ENCODE measurements at places on chromosomes 11 and 22. TPM values are rescaled to one million over a fixed set of nuclear protein-coding genes. Genes with fewer than 3 reads are reported as not detected.

DNA sequence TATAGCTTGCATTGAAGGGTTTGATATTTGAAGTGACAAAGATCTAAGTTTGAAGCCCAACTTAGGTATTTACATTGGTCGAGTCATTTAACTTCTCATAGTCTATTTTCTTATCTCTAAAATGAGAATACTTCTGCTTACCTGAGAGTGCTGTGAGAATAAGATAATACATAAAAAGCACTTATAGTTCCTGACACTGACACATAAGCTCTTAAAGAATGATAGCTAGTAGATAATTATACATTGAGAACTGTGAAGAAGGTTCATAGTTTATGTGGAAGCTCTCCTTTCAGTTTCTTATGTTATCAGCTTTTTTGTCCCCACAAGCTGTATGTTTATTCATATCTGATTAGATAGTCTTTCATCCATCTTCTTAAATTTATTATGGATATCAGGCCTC is 4.8 kb downstream of the PPME1 start:
- H3K4me1 ChIP-seq: peaks cover 14% of the 10 kb centered on the region
- H3K27ac ChIP-seq: no peak overlapping the region
- no peaks in the 10 kb centered on the region for H3K27me3 ChIP-seq
- no peak overlapping the region for H3K4me3 ChIP-seq
- no peak for DNase-seq
- no peaks in the 10 kb centered on the region for H3K36me3 ChIP-seq

- DNase-seq: no peak
- no peaks in the 10 kb centered on the region for H3K27me3 ChIP-seq
- no peak overlapping the region for H3K27ac ChIP-seq
- no peak overlapping the region for H3K4me3 ChIP-seq
These were observed 36.1 kb downstream of the NEU3 start for GRCh38 chr11:75024764-75025211.

DNA sequence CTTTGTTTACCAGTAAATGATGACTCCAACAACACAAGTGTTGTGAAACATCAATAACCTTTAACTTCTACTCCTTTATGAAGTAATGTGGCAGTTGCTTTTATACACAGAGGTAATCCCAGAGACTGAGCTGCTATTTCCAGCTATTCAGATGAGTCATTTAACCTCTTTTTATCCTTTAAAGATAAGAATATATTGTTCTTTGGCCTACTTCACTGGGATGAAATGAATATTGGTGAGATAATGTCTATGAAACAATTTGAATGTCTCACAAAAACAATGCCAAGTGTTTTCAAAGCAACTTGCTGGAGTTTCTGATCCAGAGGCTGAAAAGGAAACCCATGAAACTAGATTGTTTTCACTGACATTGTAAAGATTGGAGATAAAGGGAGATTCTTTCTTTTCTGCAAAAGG is 564.4 kb upstream of the LUZP2 start:
- no peak overlapping the region for H3K4me3 ChIP-seq
- H3K36me3 ChIP-seq: no peaks in the 10 kb centered on the region
- no peak overlapping the region for H3K27ac ChIP-seq
- no peaks in the 10 kb centered on the region for H3K27me3 ChIP-seq
- DNase-seq: no peak
- no peaks in the 10 kb centered on the region for H3K4me1 ChIP-seq

GRCh38 chr22:18023509-18024275 is 669 bp downstream of the MICAL3 start:
- H3K27ac ChIP-seq: peak overlapping the region; percentile 69
- peaks cover 28% of the 10 kb centered on the region for H3K4me1 ChIP-seq
- no peaks in the 10 kb centered on the region for H3K27me3 ChIP-seq
- H3K4me3 ChIP-seq: peak overlapping the region; percentile 70
- peak; percentile 69 for DNase-seq

DNA sequence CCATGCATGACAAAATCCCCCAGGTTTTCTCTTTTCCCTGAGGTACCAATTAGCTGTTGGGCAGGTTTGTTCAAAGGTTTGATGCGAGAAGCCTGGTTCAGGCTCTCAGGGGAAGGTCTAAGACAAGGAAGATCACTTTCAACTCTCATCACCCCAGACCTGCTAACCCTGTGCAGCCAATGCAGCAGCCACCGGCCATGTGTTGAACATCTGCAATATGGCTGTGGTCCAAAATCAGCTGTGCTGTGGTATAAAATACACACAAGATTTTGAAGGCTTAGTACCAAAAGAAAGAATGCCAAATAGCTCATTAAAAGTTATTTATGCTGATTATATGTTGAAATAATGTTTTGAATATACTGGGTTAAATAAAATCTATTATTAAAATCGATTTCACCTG is 58.5 kb downstream of the SMCO4 start:
- H3K27me3 ChIP-seq: no peaks in the 10 kb centered on the region
- H3K4me1 ChIP-seq: peaks cover 8% of the 10 kb centered on the region
- no peaks in the 10 kb centered on the region for H3K36me3 ChIP-seq
- no peak overlapping the region for H3K4me3 ChIP-seq

DNA sequence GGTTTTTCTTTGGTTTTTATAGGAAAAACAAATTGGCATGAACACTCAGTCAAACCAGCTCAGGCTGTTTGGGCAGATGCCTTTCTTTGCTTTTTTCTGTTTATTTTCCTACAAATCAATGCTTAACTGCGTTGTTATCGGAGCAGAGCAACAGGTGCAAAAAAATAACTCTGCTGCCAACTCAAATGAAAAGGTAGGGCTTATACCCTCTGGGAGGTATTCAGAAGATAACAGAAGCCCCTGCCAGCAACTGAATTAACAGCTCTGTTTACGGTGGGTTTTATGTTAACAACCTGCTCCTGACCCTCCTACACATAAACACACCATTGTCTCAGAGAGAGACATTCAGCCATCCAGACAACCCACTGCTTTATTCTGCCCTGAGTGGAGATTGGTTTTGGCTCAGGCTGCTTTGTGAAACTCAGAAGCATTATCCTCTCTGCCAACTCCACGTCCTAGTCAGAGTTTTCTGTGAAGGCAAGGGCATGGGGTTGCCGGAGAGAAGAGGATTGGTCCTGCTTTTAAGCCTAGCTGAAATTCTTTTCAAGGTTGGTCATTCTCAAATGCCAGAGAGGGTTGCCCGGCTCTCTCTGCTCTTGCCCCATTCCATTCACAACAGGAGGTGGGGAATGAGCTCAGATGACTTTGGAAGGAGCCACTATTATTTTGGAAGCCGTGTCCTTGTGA is 11.4 kb downstream of the EHF start:
- H3K4me1 ChIP-seq: peaks cover 38% of the 10 kb centered on the region
- H3K36me3 ChIP-seq: no peaks in the 10 kb centered on the region
- peak overlapping the region; percentile 28 for H3K4me3 ChIP-seq
- H3K27me3 ChIP-seq: no peaks in the 10 kb centered on the region
- H3K27ac ChIP-seq: peak overlapping the region; percentile 86

DNA sequence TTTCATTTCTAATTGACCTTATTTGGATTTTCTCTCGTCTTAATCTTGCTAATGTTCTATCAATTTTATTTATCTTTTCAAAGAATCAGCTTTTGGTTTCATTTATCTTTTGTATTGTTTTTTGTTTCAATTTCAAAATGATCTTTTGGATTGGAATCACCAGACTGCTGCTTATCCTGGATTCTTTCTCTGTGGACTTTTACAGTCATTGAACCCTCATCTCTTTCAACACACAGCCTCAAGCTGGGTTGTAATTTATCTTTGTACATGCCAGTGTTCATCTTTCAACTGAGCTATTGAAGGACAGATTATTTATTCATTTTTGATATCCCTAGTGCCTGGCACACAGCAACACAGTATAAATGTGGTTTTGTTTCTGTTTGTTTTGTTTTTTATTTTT is 195.9 kb downstream of the ARHGAP42 start:
- no peaks in the 10 kb centered on the region for H3K27me3 ChIP-seq
- H3K27ac ChIP-seq: no peak overlapping the region
- H3K4me1 ChIP-seq: no peaks in the 10 kb centered on the region
- no peak overlapping the region for H3K4me3 ChIP-seq
- DNase-seq: no peak
- no peaks in the 10 kb centered on the region for H3K36me3 ChIP-seq

DNA sequence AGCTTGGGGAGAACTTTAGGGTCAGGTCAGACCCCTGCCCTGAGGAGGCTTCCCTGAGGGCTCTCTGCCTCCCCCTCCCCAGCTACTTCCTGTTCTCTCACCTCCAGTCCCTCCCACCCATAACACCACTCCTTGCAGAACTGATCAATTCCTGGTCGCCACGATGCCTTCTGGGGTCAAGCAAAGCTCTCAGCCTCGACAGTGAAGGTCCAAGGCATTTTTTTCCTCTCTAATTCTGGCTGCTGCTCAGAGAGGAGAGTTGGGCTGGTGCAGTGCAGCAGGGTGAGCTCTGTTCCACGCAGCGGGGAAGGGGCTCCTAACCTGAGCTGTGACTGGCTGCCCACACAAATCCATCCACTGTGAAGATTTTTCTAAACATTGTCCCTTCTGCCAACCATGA is 628.4 kb downstream of the BRD1 start:
- H3K36me3 ChIP-seq: no peaks in the 10 kb centered on the region
- H3K27me3 ChIP-seq: no peaks in the 10 kb centered on the region
- H3K4me1 ChIP-seq: peaks cover 9% of the 10 kb centered on the region
- H3K4me3 ChIP-seq: no peak overlapping the region
- no peak overlapping the region for H3K27ac ChIP-seq
- DNase-seq: no peak

DNA sequence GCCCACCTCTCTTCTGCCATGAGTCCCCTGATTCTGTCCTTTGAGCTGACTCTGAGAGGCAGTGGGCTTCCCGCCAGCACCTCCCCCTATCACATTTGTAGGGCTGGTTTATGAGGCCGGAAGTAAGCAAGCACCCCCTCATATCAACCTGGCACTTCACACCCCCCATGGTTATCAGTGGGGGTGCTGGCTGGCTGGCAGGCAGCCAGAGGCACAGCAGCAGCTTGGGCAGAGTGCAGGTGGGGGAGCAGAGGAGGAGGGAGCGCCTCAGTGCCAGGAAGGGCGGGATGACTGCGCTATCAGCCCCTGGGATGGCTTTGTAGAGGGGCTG is 22.9 kb upstream of the CHRM4 start:
- no peak for DNase-seq
- no peaks in the 10 kb centered on the region for H3K4me1 ChIP-seq
- no peak overlapping the region for H3K4me3 ChIP-seq
- peaks cover 86% of the 10 kb centered on the region for H3K36me3 ChIP-seq
- H3K27me3 ChIP-seq: no peaks in the 10 kb centered on the region

DNA sequence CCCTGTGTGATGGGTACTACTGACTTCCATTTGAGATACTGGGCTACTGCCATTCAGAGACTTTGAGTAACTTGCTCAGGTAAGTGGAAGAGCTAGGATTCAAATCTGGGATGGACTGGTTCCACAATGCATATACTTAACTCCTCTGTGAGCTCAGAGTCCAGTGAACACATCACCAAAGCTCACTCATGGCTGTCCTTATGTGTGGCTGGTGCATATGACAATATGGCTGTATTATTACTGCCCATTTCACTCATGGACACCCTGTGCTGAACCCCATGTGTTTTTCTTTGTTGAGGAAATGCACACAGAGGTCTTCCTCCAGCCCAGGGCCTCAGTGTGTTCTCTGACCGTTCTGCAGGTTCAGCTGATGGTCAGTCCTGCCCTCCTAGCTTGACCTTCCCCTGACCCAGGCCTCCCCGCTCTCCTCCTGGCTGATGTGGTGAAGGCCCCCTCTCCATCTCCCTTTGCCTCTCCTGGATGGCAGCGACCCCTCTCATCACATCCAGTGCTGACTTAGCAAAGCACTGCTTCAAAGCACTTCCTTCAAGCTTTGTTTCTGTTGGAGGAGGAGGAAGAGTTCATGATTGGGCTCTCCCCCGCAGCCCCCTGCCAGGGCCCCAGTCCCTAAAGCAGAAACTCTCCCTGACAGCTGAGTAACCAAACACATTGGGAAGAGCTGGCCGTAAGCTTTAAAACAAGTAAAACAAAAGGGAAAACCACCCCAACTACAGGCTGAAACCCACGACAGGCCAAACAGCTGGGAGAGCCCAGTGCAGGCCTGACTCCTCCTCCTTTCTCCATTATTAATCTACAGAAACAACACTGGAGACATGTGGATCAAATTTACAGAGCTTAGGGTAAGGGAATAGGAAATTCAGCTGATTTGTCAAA is 101.2 kb downstream of the NAT10 start:
- H3K4me3 ChIP-seq: no peak overlapping the region
- H3K27me3 ChIP-seq: no peaks in the 10 kb centered on the region
- DNase-seq: no peak
- no peaks in the 10 kb centered on the region for H3K4me1 ChIP-seq
- H3K36me3 ChIP-seq: no peaks in the 10 kb centered on the region

DNA sequence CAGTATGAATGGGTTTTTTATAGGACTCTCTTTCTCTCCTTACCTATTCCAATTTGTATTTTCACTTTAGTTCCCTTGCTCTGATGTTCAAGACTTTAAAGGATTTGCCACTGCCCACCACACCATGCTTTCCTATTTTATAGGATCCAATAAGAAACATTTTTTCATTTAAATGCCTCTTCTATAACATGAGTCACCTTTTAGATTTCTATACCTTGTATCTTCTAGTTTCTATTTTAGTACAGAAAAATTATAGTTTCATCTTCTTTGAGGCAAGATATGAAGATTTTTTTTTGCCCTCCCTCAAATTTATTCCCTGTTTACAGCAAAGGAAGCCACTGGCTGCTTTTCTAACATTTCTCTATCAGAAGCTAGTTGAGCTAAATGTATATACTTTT is 76.8 kb downstream of the ARFGAP2 start:
- H3K4me3 ChIP-seq: no peak overlapping the region
- no peaks in the 10 kb centered on the region for H3K27me3 ChIP-seq
- no peak for DNase-seq
- peaks cover 18% of the 10 kb centered on the region for H3K4me1 ChIP-seq
- H3K36me3 ChIP-seq: no peaks in the 10 kb centered on the region
- no peak overlapping the region for H3K27ac ChIP-seq

The APOBEC3H gene
- not detected for total RNA-seq

The RAG2 gene
- not detected for total RNA-seq

The RAB38 gene
- total RNA-seq: 1.0 TPM

The DKK3 gene
- 54.7 TPM for total RNA-seq

Measured in stomach (tissue), 19 donors.